ENCODE measurements at places on chromosomes 16 and 17.

- no peaks in the 10 kb centered on the region for H3K36me3 ChIP-seq
- DNase-seq: no peak
- H3K4me1 ChIP-seq: no peaks in the 10 kb centered on the region
Measured at GRCh38 chr17:45990886-45991285, 8.2 kb upstream of the STH start.

- no peak for DNase-seq
- H3K36me3 ChIP-seq: no peaks in the 10 kb centered on the region
- H3K4me1 ChIP-seq: no peaks in the 10 kb centered on the region
- no peak overlapping the region for H3K27ac ChIP-seq
- H3K4me3 ChIP-seq: no peak overlapping the region
- H3K27me3 ChIP-seq: no peaks in the 10 kb centered on the region
Measured at GRCh38 chr16:85453194-85453678, 159.9 kb upstream of the GSE1 start.

GRCh38 chr17:58046239-58047094 lies 36.8 kb upstream of the DYNLL2 start:
- DNase-seq: no peak
- no peaks in the 10 kb centered on the region for H3K4me1 ChIP-seq
- H3K27me3 ChIP-seq: no peaks in the 10 kb centered on the region
- no peak overlapping the region for H3K27ac ChIP-seq

DNA sequence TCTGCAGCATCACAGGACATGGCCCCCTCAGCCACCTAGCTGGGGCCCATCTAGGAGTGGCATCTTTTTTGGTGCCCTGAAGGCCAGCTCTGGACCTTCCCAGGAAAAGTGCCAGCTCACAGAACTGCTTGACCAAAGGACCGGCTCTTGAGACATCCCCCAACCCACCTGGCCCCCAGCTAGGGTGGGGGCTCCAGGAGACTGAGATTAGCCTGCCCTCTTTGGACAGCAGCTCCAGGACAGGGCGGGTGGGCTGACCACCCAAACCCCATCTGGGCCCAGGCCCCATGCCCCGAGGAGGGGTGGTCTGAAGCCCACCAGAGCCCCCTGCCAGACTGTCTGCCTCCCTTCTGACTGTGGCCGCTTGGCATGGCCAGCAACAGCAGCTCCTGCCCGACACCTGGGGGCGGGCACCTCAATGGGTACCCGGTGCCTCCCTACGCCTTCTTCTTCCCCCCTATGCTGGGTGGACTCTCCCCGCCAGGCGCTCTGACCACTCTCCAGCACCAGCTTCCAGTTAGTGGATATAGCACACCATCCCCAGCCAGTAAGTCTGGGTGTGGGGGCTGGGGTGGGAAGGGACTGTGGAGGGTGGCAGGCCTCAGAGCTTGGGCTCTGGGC lies 22.0 kb downstream of the RARA start:
- peaks cover 100% of the 10 kb centered on the region for H3K4me1 ChIP-seq
- DNase-seq: no peak
- H3K27me3 ChIP-seq: no peaks in the 10 kb centered on the region
- H3K36me3 ChIP-seq: peaks cover 3% of the 10 kb centered on the region

DNA sequence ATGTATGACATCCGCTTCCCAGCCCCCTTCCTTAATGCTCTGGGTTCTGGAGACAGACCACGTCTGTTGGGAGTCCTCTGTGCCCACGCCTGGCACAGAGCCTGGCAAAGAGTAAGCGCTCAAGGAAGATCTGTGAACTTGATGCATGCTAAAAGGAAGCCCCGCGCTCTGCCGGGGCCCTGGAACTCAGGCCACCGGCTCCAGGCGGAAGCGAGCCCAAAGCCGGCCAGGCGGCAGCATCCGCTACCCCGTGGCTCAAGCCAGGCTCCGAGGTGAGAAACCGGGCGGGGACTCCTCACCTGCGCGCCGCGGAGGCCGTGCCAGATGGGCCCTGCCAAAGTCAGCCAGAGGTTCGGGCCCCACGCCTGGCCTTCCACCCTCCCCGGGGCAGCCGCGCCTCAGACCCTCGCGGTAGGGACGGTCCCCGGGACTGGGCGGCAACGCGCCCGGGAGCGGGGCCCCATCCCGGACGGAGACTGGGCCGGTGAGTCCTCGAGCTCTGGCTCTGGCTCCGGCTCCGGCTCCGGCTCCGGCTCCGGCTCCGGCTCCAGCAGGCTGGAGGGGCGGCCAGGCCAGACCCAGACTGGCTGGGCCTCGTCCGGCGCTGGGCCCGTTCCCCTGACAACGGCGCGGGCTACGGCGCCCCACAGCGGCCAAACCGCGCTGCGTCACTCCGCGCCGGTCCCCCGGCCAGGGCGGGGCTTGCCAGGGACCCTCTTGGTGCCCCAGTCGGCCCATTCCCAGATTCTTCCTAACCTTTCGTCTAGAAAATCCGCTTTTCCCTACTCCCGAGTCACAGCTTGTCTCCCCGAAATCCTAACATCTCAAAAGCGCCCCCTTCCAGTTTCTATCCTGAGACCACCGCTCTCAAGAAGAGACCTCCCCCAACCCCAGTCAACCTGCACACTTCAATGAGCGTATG lies at the start of gene ZDHHC1:
Gene ZDHHC1 (minus strand): TSS at position 606 of the 922 bp plus-strand sequence. CDS start 8,702 bp downstream, outside the sequence.
- no peaks in the 10 kb centered on the region for H3K27me3 ChIP-seq
- peak within 1 kb of the TSS; percentile 82 for H3K27ac ChIP-seq
- DNase-seq: peak; percentile 60

DNA sequence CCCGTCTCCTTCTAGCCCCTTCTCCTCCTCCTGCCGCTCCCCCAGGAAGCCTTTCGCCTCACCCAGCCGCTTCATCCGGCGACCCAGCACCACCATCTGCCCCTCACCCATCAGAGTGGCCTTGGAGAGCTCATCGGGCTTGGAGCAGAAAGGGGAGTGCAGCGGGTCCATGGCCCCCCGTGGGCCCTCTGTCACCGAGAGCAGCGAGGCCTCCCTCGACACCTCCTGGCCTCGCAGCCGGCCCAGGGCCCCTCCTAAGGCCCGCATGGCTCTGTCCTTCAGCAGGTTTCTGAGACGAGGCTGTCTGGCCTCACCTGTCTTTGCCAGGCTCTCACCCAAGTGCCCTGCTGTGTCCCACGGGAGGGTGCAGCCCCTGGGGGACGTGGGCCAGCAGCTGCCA lies 87.9 kb downstream of the RGS9 start:
- H3K27ac ChIP-seq: no peak overlapping the region
- no peaks in the 10 kb centered on the region for H3K27me3 ChIP-seq
- H3K4me1 ChIP-seq: no peaks in the 10 kb centered on the region
- no peaks in the 10 kb centered on the region for H3K36me3 ChIP-seq
- DNase-seq: no peak

DNA sequence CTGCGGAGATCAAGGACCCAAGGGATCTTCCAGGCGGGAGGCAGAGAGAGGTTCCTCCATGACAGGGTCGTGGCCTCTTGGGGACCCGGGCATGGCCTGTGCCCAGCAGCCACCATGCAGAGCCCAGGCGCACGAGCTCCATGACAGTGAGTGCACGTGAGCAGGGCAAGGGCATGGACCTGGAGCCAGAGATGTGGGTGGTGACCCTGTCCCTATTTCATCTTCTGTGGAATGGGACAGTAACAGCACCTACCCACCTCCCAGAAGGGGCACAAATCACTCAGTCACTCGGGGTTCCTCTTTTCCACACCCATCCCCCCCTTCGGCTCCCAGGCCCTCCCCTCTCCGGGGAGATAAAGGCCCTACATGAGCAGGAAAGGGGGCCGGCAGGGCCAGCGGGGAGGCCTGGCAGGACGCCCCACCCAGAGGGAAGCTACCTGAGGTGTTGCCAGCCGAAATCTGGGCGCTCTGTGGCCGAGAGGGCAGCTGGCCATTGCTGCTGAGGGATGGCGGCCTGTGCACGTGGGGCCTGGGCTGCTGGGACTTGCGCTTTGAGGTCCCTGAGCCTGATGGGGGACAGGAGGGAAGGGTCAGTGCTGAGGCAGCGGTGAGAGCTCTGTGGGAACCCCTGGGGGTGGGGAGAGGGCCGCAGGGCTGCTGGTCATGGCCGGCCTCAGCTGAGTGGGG lies 10.4 kb downstream of the UBALD2 start:
- H3K27ac ChIP-seq: no peak overlapping the region
- H3K36me3 ChIP-seq: no peaks in the 10 kb centered on the region
- no peak for DNase-seq
- H3K27me3 ChIP-seq: no peaks in the 10 kb centered on the region
- no peak overlapping the region for H3K4me3 ChIP-seq

DNA sequence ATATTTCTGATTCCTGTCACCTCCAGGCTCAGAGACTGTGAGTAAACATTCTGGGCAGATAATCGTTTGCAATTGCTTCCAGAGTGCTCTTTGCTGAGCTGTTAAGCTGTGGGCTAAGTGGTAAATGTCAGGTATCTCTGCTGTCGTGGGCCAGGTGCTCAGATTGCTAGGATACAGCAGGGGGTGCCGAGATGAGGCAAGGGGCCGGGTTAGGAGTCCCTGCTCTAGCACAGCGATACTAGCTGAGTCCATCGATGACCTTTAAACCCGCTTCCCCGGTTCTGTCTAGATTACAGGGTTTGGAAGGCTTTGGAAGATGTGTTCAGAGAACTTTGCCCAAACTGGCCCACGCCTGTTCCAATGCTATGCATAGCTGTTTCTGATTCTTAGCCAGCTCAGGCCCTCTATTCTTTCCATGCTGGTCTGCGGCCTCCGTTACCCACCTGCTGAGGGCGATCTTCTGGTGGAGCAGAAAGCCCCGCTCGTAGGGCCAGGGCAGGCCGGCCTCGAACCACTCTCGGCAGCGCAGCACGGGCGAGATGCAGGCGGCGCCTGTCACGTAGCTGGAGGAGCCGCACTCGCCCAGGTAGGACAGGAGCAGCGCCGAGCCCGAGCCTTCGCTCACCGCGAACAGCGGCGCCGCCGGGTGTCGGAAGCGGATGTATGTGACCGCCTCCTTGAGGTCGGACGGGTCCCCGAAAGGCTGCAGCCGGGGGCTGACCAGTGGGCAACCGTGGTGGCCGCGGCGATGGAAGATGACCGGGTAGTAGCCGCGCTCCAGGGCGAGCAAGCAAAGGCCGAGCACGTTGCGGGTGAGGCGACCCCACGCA lies 979 bp downstream of the ABHD15 start:
- H3K4me1 ChIP-seq: peaks cover 21% of the 10 kb centered on the region
- H3K27ac ChIP-seq: peak overlapping the region; percentile 77

GRCh38 chr16:75389096-75389690 lies 44.1 kb downstream of the CFDP1 start:
- DNase-seq: no peak
- peaks cover 20% of the 10 kb centered on the region for H3K4me1 ChIP-seq
- no peaks in the 10 kb centered on the region for H3K27me3 ChIP-seq
- H3K36me3 ChIP-seq: peaks cover 25% of the 10 kb centered on the region
- peak overlapping the region; percentile 62 for H3K27ac ChIP-seq
- no peak overlapping the region for H3K4me3 ChIP-seq

GRCh38 chr17:60372790-60373483 lies 19.0 kb downstream of the USP32 start:
- no peak overlapping the region for H3K4me3 ChIP-seq
- no peaks in the 10 kb centered on the region for H3K4me1 ChIP-seq
- no peak for DNase-seq
- H3K27me3 ChIP-seq: no peaks in the 10 kb centered on the region
- H3K27ac ChIP-seq: no peak overlapping the region
- H3K36me3 ChIP-seq: no peaks in the 10 kb centered on the region

GRCh38 chr17:58334256-58334655 lies 5.7 kb upstream of the TSPOAP1 start:
- no peaks in the 10 kb centered on the region for H3K36me3 ChIP-seq
- peaks cover 19% of the 10 kb centered on the region for H3K4me1 ChIP-seq
- no peaks in the 10 kb centered on the region for H3K27me3 ChIP-seq
- H3K4me3 ChIP-seq: no peak overlapping the region
- H3K27ac ChIP-seq: no peak overlapping the region
- no peak for DNase-seq

DNA sequence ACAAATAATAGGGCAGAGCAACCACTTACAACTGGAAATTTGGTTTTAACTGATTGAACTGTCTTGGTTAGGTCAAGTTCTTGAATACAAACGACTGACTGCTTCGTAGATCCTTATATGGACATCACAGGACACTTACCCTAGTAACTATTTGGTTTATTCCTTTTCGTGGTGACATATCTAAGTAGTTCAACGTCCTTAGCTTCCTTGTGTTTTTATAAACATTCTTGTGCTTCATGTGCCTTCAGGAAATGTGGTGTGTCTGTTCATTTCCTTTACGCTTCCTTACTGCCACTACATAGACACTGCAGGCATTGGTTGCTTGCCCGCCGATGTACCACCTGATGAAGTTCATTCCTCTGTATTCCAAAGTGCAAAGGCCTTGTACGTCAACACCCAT lies 59.3 kb downstream of the USP10 start:
- no peak overlapping the region for H3K27ac ChIP-seq
- no peaks in the 10 kb centered on the region for H3K4me1 ChIP-seq
- peaks cover 14% of the 10 kb centered on the region for H3K36me3 ChIP-seq
- DNase-seq: no peak
- H3K27me3 ChIP-seq: no peaks in the 10 kb centered on the region

DNA sequence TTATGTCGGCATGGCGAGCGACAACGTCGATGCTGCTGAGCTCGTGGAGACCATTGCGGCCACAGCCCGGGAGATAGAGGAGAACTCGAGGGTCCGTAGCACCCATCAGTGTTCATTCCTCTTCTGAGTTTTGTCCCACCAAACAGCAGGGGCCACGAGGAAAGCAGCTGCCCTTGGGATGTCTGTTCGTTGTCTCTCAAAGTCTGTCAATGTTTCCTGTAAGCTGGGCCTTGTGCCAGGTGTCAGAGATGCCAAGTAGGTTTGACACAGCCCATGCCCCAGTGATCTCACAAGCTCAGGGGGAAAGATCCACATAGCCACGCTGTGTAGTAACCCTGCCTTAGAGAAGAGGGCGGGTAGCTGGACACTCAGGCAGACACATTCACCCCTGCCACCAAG lies 22.6 kb downstream of the NTAN1 start:
- DNase-seq: no peak
- no peaks in the 10 kb centered on the region for H3K27me3 ChIP-seq
- H3K4me3 ChIP-seq: no peak overlapping the region
- H3K36me3 ChIP-seq: peaks cover 93% of the 10 kb centered on the region
- no peaks in the 10 kb centered on the region for H3K4me1 ChIP-seq

DNA sequence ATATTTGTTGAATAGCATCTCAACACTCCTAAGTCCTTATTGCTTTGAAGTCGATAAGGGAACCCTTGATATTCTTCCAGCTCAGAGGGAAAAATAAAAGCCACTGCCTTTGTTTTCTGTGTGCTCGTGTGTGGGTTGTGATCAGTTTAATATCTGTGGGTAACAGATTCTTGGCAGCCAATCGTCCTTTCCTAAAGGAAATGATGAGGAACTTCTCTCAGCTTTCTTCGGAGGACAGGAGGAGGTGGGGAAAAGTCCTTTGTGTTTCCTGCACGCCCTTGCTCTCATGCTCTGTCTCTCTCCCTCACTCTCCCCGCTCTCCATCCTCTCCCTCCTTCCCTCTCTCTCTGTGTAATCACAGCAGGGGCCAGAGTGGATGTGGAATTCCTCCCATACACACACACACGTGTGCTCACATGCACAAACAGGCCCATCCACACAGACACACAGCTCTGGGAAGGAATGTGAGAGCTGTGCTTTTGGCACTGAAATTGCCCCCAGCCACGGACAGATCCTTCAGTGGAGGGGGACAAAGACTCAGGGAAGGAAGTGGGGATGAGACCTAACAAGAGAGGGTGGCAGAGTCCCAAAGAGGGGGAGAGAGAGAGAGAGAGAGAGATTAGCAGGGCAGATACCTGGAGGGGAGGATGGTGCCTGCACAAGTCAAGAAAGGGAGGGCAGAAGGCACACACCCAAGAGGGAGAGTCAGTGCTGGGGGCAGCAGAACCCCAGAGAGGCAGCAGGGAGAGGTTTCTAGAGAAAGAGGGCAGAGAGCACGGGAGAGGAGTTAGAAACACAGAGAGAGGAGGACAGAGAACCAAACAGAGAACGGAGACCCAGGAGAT lies 83.5 kb upstream of the PLCG2 start:
- H3K27me3 ChIP-seq: no peaks in the 10 kb centered on the region
- no peak overlapping the region for H3K27ac ChIP-seq
- no peak for DNase-seq
- H3K36me3 ChIP-seq: peaks cover 64% of the 10 kb centered on the region
- H3K4me3 ChIP-seq: no peak overlapping the region
- H3K4me1 ChIP-seq: no peaks in the 10 kb centered on the region
